ENCODE measurements at places on chromosomes 13 and 19.

GRCh38 chr19:8988204-8988603, 22.0 kb downstream of the MUC16 start:
- no peak for DNase-seq

- no peak for DNase-seq
Measured at GRCh38 chr19:5814852-5815246, 10.0 kb downstream of the NRTN start.

- DNase-seq: no peak
Measured at GRCh38 chr19:362683-363082, 18.1 kb upstream of the MIER2 start.

GRCh38 chr19:3604987-3605343, 1.7 kb downstream of the TBXA2R start:
- no peak for DNase-seq

DNA sequence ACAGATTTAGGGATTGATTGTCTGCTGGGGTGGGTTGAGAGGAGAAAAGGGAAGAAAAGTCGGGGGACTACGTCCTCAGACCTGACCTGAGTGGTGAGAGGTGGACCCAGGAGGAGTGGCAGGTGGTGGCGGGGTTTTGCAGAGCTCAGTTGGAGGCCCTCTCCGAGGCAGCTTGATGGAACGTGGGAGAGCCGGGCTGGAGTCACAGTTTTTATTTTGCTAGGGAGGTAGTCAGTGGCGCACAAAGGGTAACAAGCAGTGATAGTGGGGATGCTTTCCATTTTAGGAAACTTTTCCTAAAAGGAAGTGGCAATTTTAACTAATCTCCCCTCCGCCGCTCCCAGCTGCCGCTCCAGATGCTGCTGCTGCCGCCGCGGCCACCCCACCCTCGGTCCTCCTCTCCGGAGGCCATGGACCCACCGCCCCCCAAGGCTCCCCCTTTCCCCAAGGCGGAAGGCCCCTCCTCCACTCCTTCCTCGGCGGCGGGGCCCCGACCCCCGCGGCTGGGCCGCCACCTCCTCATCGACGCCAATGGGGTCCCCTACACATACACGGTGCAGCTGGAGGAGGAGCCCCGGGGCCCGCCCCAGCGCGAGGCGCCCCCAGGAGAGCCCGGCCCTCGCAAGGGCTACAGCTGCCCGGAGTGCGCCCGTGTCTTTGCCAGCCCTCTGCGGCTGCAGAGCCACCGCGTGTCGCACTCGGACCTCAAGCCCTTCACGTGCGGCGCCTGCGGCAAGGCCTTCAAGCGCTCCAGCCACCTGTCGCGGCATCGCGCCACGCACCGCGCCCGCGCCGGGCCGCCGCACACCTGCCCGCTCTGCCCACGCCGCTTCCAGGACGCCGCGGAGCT, 1.1 kb upstream of the ZNF581 start:
- DNase-seq: no peak

GRCh38 chr13:65353951-65354350, 1876.2 kb downstream of the PCDH9 start:
- DNase-seq: no peak

DNA sequence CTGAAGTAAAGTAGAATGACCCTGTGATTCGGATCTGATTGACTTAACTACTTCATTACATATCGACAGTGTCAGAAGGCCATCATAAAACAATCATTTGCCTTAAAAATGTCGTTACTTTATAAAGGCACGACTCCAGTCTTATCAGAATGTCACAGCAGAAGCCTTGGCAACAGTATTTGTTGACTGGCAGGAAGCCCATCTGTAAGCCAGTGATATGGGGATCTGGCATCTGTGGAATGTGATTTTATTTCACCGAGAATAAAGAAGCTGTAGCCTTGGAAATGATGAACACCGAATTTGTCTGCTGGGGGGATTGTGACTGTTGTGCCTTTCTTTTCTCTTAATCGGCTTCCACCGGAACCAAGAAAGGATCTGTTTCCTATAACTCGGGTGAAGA, 362.5 kb downstream of the TDRD3 start:
- no peak for DNase-seq

DNA sequence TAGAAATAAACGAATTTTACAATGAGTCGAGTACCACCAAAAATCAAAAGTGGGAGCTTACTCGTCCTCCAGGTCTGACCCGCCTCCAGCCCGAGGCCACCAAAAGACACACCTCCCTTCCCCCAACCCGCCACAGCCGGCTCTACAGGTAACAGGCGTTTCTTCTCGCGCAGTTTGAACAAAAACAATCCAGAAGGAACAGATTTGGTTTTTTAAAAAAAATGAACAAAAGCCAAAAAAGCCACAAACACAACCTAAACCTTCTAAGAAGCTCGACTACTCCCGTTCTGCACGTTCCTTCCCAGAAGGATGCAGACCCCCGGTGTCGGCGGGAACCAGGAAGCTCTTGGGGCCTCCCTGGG, 671 bp downstream of the ZDHHC20 start:
- peak; percentile 12 for DNase-seq

DNA sequence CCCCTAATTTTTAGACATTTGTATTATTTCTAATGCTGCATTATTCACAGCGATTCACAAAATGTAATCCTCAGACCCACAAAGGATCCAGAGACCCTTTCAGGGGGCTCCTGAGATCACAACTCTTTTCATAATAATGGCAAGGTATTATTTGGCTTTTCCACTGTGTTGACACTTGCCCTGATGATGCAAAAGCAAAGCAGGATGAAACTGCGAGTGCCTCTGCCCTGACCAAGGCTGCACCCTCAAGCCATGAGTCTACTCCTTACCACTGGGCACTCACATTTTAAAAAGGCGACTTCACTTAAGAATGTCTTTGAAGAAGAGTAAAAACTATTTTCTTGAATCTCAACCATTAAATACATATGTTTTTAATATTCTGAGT, 11.4 kb downstream of the ELF1 start:
- no peak for DNase-seq

- DNase-seq: no peak
Measured at GRCh38 chr19:49340865-49341718, 5.9 kb downstream of the CD37 start.

DNA sequence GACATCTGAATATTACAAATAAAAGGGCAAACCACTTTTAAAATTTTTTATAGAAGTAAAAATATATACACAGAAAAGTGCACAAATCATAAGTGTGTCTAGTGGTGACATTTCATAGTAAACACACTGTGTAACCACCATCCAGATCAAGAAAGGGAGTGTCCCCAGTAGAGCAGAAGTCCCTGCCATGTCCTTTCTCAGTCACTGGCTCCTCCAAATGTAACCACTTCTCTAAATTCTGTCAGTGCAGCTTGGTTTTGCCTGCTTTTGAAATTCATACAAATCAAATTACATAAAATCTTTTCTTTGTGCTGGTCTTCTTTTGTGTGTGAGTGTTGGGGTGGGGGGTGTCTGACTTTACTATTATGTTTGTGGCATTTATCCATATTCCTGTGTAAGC, 116.5 kb downstream of the RBM26 start:
- DNase-seq: no peak

GRCh38 chr19:1133471-1133929, 29.7 kb downstream of the GPX4 start:
- no peak for DNase-seq

DNA sequence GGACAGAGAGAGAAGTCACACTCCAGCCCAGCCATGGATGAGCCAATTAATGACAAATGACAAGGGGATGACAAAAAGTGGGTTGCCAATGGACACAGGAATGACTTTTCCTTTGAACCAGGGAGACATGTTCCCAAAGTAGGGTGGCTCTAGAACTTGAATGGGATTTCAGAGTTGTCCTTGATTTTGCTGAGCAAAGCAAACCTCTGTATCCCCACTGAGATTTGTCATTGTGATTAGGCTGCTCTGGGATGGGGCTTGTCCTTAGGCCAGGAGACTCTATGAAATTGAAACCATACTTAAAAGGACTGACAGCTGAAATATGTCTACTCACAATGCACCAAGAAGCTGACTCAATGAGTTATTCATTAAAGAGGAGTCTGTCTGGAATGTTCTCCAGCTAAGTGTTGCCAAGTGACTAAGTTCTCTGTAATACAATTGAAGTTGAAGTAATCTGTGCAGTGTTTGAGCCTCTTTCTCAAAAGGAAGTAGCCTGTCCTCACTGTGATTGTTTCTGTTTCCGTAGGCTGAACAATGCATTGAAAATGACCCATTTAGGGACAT, 69.0 kb upstream of the PCDH9 start:
- no peak for DNase-seq

DNA sequence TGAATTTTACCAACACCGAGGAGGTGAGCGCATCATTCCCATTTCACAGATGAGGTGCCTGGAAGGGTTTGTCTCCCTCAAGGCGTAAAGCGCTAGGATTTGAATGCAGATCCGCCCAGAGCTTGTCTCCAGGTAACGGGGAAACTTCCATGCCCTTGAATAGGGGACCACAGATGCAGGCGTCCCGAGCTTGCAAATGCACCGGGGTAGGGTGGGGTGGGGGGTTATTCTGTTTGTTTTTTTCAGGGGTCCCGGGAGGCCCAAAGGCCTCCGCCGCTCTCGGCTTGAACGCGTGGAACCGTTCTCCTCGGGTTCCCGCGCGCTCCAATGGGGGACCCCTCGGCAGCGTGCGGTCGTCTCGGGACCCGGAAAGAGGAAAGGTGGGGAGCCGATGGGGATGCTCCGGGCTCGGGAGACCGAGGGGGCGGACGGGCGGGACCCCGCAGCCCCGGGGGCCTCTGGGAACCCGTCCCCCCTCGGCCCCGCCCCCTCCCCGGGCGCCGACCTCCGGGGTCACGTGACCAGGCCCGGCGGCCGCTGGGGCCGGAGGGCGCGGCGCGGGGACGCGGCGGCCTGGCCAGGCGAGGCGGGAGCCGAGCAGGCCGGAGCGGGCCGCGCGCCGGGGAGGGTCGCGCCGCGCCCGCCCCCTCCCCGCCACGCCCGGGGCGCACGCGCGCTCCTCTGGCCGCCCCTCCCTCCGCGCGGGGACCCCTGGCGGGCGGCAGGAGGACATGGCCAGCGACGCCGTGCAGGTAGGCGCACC, at the start of gene PKN1:
PKN1 (plus strand) TSS at position 516 of the 763 bp plus-strand sequence; CDS start at position 732, 216 bp downstream.
- DNase-seq: peak; percentile 66

- no peak for DNase-seq
Measured at GRCh38 chr13:49453465-49453864, 9.4 kb downstream of the SETDB2 start.

GRCh38 chr13:94129490-94129894, 350.0 kb downstream of the DCT start:
- DNase-seq: no peak

DNA sequence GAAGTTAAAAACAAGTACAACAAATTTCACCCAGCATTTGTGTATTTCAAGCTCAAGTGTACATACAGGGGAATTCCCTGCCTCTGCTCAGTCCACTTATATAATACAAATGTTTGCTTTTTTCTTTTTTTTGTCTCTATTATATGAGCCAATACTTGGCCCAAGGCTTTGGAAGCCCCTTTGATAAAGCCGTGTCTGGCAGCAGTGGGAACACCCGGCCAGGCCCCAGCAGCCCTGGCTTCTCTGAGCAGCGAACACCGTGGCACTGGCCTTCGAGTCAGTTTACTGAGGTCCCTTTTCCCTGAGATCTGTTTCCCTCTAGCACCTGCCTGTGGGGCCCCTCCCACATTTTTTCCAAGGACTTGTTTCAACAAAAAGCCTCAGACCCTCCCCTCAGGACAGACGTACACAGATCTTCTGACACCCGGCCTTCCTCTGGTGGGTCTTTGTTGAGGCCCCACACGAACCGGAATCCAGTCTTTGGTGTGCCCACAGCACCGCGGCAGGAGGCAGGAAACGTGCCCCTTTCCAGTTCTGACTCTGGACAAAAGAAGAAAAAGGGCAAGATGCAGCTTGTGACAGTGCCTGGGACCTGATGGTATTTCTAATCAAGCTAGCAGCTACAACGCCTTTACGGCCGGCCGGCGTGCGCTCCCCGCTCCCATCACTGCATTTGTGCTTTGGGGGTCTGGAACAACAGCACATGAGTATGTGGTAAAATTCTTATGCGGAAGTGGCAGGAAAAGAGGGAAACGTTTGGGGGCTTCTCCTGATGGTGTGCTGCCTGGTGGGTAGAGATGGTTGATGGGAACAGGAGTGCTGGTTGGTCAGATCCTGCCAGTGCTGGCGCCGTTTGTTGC, 13.8 kb downstream of the SIPA1L3 start:
- no peak for DNase-seq

DNA sequence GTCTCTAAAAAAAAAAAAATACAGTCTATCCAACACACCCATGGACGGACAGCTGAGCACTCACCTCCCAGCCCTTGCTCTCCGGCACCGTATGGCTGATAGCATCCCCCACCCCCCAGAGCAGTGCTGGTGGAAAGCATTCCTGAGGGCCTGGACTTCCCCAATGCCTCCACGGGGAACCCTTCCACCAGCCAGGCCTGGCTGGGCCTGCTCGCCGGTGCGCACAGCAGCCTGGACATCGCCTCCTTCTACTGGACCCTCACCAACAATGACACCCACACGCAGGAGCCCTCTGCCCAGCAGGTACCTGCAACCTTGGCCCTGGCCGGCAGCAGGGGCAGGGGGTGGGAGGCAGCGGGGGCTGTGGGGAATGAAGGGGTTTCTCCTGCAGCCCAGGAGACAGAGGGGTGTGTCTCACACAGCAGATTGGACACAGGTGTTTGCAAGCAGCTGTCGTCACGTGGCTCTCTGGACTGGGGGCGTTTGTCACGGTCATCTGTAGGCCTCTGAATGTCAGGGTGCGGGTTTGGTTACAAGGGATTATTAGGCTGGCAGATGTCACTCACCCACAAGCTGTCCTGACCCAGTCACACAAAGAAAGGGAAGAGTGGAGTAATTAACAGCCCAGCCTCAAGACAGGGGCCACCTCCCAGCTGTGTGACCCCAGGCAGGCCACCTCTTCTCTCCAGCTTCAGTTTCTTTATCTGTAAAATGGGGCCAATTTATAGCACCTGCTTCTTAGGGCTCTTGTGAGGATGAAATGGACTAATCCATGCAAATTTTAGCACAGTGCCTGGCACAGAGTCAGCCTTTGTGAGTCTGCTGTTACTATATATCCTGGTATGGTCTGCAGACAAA, 19.3 kb downstream of the PLD3 start:
- DNase-seq: no peak

GRCh38 chr19:43820098-43820883, 6.8 kb upstream of the ZNF283 start:
- no peak for DNase-seq

GRCh38 chr13:64925284-64925683, 2304.9 kb downstream of the PCDH9 start:
- DNase-seq: peak; percentile 7

GRCh38 chr13:98978280-98978679, 416 bp upstream of the DOCK9 start:
- no peak for DNase-seq

DNA sequence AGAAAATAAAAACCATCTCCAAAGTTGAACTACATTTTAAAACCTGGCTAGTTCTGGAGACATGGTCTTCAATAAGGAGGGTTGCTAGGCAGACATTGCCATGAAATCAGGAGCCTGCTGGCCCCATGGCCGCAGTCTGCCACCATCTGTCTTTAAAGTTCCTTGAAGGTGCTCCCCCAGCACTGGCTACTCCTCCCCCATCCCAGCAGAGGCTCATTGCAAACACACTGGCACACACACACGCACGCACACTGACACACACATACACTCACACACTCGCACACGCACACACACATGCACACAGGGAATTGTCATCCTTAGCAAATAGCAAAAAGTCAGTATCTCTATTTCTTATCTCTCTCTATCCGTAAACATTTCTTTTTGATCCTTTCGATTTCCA, 68.4 kb downstream of the ZIC5 start:
- DNase-seq: no peak

Measured in neural crest cell (in vitro differentiated cells).